Mesothelial cell of epicardium (in vitro differentiated cells): ENCODE measurements at places on chromosomes 13 and 19.

GRCh38 chr13:113400621-113401451, 36.9 kb upstream of the GRTP1 start:
- no peak for DNase-seq

DNA sequence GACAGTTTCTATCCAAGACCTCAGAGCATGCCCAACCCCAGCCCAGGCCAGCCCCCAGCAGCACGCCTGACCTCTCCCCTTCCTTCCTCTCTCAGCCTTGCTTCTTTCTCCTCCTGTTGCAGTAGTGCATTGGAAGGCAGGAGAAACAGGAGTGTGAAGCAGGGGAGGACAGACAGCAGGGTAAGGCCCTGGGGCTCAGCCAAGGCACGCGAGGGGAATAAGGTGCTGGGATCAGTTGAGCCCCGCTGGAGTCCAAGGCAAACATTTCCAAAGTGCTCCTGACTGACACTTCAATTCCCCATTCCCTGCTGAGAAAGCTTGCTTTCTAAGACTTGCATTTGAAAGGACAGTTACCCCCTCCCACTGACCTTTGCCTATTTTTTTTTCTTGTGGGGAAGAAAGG, 73.1 kb upstream of the OLFM4 start:
- no peak for DNase-seq

- DNase-seq: no peak
These were observed 128.4 kb upstream of the SPRY2 start for GRCh38 chr13:80469105-80469852.

DNA sequence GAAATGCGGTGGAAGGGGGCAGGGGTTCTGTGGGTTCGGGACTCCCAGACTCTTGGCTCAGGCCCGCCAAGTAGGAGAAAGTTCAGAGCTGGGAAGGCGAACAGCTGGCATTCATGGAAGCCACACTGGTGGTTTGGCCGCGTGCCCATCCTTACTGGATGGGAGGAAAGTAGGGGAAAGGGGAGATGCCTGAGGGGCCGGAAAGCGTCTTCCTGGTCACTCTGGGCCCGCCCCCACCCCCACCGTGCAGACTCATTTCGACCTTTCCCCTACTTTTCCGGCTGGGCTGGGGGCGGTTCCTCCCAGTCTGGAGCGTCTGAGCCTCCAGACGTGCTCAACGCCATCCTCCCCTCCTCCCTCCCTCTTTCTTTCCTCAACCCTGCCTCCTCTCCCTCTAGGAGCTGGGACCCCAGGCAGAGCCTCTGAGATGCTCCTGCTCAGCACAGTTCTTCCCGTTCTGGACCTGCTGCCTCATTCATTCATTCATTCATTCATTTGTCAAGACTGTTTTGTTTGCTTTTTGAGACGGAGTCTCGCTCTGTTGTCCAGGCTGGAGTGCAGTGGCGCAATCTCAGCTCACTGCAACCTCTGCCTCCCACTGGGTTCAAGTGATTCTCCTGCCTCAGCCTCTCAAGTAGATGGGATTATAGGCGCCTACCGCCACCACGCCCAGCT, 3.5 kb downstream of the ANGPTL4 start:
- DNase-seq: peak; percentile 78

GRCh38 chr13:31980830-31981229, 50.7 kb upstream of the FRY start:
- DNase-seq: no peak

DNA sequence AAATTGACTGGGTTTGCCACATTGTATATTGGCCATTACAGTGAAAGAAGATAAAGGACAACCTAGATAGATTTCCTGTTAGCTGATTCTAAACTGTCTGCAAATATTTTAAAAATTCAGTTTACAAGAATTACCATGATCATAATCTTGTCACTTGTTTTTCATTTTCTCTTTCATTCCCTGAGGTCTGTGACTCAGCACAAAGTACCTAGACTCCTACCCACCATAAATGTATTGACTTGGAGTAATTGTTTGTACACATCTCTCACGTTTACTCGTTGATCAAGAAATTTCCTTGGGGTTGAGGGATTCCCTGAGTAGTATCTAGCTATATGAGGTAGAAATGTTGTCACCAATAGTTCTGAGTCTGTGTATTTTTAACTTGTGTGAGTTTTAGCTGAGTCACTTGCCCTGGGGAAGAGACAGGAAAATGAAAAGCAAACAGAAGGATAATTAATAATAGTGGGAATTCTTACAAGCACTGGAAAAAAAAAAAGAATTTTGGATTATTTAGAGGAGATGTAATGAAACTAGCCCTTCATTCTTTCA, 299.2 kb upstream of the DACH1 start:
- no peak for DNase-seq

- DNase-seq: no peak
These were observed 3.7 kb downstream of the ZNF772 start for GRCh38 chr19:57473646-57474045.

- DNase-seq: no peak
These were observed 5.7 kb downstream of the MCF2L start for GRCh38 chr13:112974671-112975070.

- DNase-seq: no peak
These were observed 214.0 kb downstream of the ENOX1 start for GRCh38 chr13:43572656-43573360.

- DNase-seq: no peak
These were observed 52.0 kb downstream of the ARHGEF7 start for GRCh38 chr13:111166882-111167675.

DNA sequence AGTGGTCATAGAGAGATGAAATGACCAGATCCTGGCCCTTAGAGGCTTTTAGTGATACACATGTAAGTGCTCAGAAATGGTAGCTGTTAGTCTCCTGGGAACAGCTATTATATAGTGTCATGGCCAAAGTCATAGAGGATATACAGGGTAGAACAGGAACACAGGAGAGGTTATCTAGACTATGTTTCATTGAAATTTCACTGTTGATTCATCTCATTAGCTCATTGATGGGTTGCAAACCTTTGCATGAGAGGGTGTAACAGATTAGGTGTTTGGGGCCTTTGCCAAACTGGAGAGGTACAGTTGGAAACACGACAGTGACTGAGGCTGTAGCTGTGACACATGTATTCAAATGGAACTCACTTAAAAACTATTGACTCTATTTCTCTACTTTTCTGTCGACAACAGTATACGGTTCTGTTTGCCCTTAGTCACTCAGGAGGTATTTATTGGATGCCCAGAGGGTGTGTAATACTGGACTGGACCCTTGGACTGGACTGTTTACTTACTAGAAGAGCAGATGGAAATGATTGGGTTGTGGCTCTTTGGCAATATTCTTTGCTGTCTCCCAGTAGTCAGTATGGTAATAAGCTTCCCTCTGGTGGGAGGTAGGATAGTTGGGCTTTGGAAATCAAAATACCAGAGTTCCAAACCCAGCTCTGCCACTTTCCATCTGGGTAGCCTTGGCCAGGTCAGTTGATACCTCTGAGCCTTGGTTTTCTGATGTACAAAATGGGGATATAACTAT, 29.8 kb downstream of the ARHGAP35 start:
- no peak for DNase-seq

DNA sequence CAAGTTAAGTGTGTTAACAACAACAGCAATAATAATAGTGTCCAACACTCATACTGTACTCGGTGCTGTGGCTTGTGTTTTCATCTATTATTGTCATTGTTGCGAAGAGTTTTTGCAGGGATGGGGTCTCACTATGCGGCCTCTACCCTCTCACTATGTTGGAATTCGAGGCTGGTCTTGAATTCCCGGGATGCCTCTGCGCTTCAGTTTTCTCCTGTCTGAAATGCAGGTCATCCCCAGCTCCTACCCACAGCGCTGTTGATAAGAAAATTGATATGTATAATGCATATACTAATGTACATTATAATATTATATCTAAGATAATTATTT, 4.9 kb upstream of the SBK3 start:
- no peak for DNase-seq

DNA sequence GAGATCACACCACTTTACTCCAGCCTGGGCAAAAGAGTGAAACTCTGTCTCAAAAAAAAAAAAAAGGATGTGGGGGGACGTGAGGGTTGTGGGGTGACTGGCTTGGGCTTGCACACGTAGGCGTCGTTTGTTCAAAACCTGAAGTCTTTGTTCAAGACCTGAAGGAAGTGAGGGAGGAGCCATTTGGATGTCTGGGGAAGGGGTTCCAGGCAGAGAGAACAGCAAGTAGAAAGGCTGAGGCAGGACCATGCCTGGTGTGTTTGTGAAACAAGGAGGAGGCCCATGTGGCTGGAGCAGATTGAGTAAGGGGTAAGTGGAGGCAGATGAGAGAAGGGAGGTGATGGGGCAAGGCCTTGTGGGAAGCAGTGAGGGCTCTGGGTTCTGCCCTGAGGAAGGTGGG, 27.8 kb downstream of the PIN1 start:
- DNase-seq: no peak

DNA sequence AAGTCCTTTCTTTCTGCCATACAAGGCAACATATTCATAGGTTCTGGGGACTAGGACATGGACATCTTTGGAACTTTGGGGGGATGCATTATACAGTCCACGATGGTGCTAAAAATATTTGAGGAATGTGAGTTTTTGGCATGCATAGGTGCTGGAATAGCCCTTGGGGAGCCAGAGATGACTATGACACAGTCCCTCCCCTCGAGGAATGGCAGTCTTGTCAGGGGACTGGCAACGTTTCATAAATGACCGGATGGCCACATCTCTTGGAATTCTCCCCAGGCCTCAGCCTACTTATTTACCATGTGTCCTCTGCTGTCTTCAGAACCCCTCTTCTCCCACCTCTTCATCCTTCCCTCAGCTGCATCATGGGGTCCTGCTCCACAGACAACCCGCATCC, 13.6 kb downstream of the MEIOSIN start:
- no peak for DNase-seq

DNA sequence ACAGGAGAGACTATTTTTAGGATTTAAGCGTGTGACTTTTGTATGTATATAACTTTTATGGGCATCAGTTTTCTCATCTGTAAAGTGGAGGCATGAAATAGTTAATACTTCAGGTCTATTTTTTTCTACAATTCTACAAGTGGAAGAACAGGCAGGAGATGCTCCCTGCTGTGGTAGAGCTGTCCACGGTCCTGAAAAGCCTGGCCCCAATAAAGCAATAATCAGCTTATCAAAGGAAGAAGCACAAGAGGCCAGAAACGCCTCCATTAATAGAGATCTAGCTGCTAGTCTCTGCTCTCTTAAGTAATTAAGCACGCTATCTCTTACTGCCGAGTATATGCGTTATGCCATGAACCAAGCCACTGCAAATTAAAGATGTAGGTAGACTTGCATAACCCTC, 28.0 kb upstream of the WASF3 start:
- DNase-seq: peak; percentile 58

GRCh38 chr13:42048342-42048683, at the start of gene DGKH:
Gene DGKH (plus strand): TSS chr13:42048648. CDS start chr13:42048774, 126 bp downstream.
- peak; percentile 25 for DNase-seq

- no peak for DNase-seq
These were observed 1.1 kb downstream of the ZNF792 start for GRCh38 chr19:34962687-34963572.

GRCh38 chr13:44064357-44064756, 184.7 kb downstream of the LACC1 start:
- no peak for DNase-seq
